ENCODE measurements at places on chromosomes 7 and 10. TPM values are rescaled to one million over a fixed set of nuclear protein-coding genes. Genes with fewer than 3 reads are reported as not detected.

The AGAP5 gene
- total RNA-seq = 8.0 TPM

The KCNIP2 gene
- 12.5 TPM for total RNA-seq

The GCK gene
- 5.9 TPM for total RNA-seq

The STEAP4 gene
- 20.4 TPM for total RNA-seq

The MBL2 gene
- total RNA-seq = not detected

The C7orf33 gene
- total RNA-seq = 3.6 TPM

The BMPER gene
- 10.6 TPM for total RNA-seq

The CNTNAP2 gene
- total RNA-seq = 68.8 TPM

The AP5Z1 gene
- 22.8 TPM for total RNA-seq

The FRAT1 gene
- total RNA-seq = 9.0 TPM

The CALHM2 gene
- total RNA-seq = 12.4 TPM

The TAS2R41 gene
- total RNA-seq = not detected

The TMEM196 gene
- total RNA-seq = 9.7 TPM

The PIK3CG gene
- total RNA-seq = 3.4 TPM

The GTF2IRD2 gene
- total RNA-seq = 25.9 TPM

The LRIT1 gene
- 51.8 TPM for total RNA-seq

The MNX1 gene
- not detected for total RNA-seq

The FAM180A gene
- 3.6 TPM for total RNA-seq

The NXPH1 gene
- total RNA-seq = 1.6 TPM

The KBTBD2 gene
- 89.7 TPM for total RNA-seq

The CUBN gene
- total RNA-seq = 14.3 TPM

The TMEM236 gene
- 0.44 TPM for total RNA-seq

The POMZP3 gene
- 6.3 TPM for total RNA-seq

The FEZF1 gene
- 0.27 TPM for total RNA-seq

The SCIN gene
- 3.4 TPM for total RNA-seq

The EN2 gene
- total RNA-seq = 0.11 TPM

The ABCB1 gene
- total RNA-seq = 8.0 TPM

The ATP5MK gene
- total RNA-seq = 84.4 TPM

The PNLIP gene
- total RNA-seq = not detected

The VPS37D gene
- total RNA-seq = 14.6 TPM

The FZD8 gene
- 20.7 TPM for total RNA-seq

The TFAM gene
- 38.1 TPM for total RNA-seq

The SEC24C gene
- 60.9 TPM for total RNA-seq

The PDE1C gene
- total RNA-seq = 60.9 TPM

The IL15RA gene
- 3.2 TPM for total RNA-seq

The C7orf57 gene
- total RNA-seq = 0.22 TPM

The PALD1 gene
- 11.7 TPM for total RNA-seq

The ZNF487 gene
- total RNA-seq = 19.3 TPM

The ACSM6 gene
- total RNA-seq = not detected

The PLEKHA8 gene
- 34.2 TPM for total RNA-seq

The WNT8B gene
- total RNA-seq = 0.16 TPM

The CPED1 gene
- 82.0 TPM for total RNA-seq

The UPK3BL2 gene
- 64.4 TPM for total RNA-seq

The CCL26 gene
- total RNA-seq = 2.6 TPM

The UTF1 gene
- not detected for total RNA-seq

The CLRN3 gene
- not detected for total RNA-seq

The PTPRN2 gene
- 13.2 TPM for total RNA-seq

The LRRC27 gene
- total RNA-seq = 20.0 TPM

Data from camera-type eye (tissue), 1 donor.